ENCODE measurements at places on chromosomes 2 and 18.

- DNase-seq: no peak
- no peak overlapping the region for H3K4me3 ChIP-seq
- peaks cover 37% of the 10 kb centered on the region for H3K36me3 ChIP-seq
- H3K27ac ChIP-seq: no peak overlapping the region
- no peaks in the 10 kb centered on the region for H3K27me3 ChIP-seq
Measured at GRCh38 chr2:157699009-157699408, 70.3 kb upstream of the ACVR1C start.

DNA sequence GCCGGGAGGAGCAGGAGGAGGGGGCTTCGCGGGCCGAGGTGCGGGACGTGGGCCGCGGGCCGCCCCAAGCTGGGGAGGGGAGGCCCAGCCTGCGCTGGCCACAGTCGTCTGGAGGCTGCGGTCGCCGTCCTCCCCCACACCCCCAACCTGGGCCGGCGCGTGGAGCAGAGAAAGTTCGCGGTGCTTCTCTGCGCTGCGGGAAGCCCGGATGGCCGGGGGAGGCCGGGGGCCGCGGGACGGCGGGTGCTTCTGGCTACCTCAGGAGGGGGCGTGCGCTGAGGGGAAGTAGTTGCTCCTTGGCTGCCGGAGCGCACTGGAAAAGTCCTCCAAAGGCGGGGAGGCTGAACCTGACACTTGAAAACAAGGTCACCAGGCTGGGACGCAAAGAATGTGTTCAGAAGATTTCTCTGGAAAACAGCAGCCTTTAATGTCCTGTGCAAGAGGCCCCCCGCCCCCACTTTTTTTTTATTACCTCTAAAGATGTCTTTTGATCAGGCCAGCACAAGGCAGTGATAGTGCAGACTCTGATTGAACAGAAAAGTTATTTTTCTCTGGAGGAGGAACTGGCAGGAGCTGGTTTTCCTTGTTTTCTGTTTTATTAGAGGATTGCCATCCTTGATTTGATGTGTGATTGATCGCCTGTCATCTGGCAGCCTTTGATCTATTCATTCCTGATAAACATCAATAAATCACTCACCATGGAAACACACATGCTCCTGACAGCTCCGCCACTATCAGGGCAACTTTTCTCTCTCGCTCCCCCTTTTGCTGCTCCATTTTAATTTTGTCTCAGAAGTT is 1.6 kb downstream of the TSHZ1 start:
- peak overlapping the region; percentile 53 for H3K27ac ChIP-seq
- peak overlapping the region; percentile 89 for H3K4me3 ChIP-seq
- DNase-seq: peak; percentile 66
- H3K36me3 ChIP-seq: peaks cover 13% of the 10 kb centered on the region

GRCh38 chr2:161117506-161117905 is 42.7 kb upstream of the TANK start:
- peaks cover 22% of the 10 kb centered on the region for H3K4me1 ChIP-seq
- H3K27me3 ChIP-seq: no peaks in the 10 kb centered on the region
- H3K27ac ChIP-seq: no peak overlapping the region
- no peaks in the 10 kb centered on the region for H3K36me3 ChIP-seq
- DNase-seq: no peak
- H3K4me3 ChIP-seq: no peak overlapping the region

GRCh38 chr18:60639836-60640235 is 267.3 kb upstream of the MC4R start:
- no peaks in the 10 kb centered on the region for H3K36me3 ChIP-seq
- H3K27me3 ChIP-seq: peaks cover 2% of the 10 kb centered on the region
- no peaks in the 10 kb centered on the region for H3K4me1 ChIP-seq
- H3K27ac ChIP-seq: no peak overlapping the region

- H3K4me3 ChIP-seq: no peak overlapping the region
- peaks cover 4% of the 10 kb centered on the region for H3K4me1 ChIP-seq
- H3K27ac ChIP-seq: no peak overlapping the region
- H3K36me3 ChIP-seq: no peaks in the 10 kb centered on the region
- H3K27me3 ChIP-seq: peaks cover 68% of the 10 kb centered on the region
- no peak for DNase-seq
Measured at GRCh38 chr18:59085797-59086196, 53.9 kb upstream of the SEC11C start.

GRCh38 chr18:44899832-44900231 is 219.1 kb downstream of the SETBP1 start:
- peaks cover 8% of the 10 kb centered on the region for H3K36me3 ChIP-seq
- no peaks in the 10 kb centered on the region for H3K27me3 ChIP-seq
- no peak overlapping the region for H3K27ac ChIP-seq
- H3K4me3 ChIP-seq: no peak overlapping the region

GRCh38 chr2:235774153-235774870 is 280.5 kb downstream of the AGAP1 start:
- H3K27me3 ChIP-seq: peaks cover 3% of the 10 kb centered on the region
- no peak overlapping the region for H3K27ac ChIP-seq
- no peak for DNase-seq
- H3K4me1 ChIP-seq: peaks cover 24% of the 10 kb centered on the region
- H3K36me3 ChIP-seq: peaks cover 15% of the 10 kb centered on the region
- H3K4me3 ChIP-seq: no peak overlapping the region

DNA sequence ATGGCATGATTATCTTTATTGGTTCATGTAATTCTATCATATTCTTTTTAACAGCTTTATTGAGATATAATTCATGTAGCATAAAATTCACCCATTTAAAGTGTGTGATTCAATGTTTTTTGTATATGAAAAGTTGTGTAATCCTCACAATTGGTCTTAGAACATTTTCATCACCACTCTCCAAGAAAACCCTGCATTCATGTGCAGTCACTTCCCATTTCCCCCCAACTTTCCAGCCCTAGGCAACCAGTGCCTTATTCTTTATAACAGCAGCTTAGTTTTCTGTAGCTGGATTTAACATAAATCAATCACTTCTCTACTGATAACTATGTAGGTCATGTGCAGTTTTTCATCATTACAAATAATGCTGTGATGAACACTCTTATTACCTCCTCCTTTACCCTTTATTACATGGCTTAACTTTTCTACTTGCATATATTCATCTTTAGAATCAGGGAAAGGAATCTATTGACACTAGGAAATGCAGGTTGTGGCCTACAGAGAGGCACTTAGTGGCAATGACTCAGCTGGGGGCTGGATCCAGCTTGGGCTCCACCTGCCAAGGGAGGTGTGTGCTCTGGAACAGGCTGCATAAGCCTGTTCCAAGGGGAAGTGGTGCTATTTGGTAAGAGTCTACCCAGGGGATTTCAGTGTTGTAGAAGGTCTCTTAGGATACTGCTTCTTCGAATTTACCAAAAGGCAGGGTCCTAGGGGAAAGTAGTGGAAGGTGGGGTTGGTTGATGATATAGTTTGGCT is 89.1 kb downstream of the ETAA1 start:
- no peak for DNase-seq
- H3K36me3 ChIP-seq: peaks cover 4% of the 10 kb centered on the region
- no peaks in the 10 kb centered on the region for H3K27me3 ChIP-seq
- H3K27ac ChIP-seq: no peak overlapping the region
- H3K4me1 ChIP-seq: peaks cover 8% of the 10 kb centered on the region
- no peak overlapping the region for H3K4me3 ChIP-seq

- no peak overlapping the region for H3K4me3 ChIP-seq
- H3K4me1 ChIP-seq: peaks cover 60% of the 10 kb centered on the region
- peaks cover 4% of the 10 kb centered on the region for H3K27me3 ChIP-seq
- H3K36me3 ChIP-seq: peaks cover 9% of the 10 kb centered on the region
- peak overlapping the region; percentile 98 for H3K27ac ChIP-seq
Measured at GRCh38 chr2:47056868-47057686, 98.0 kb downstream of the STPG4 start.

All from nephron progenitor cell (in vitro differentiated cells).